ENCODE measurements at places on chromosomes 11 and 22.

GRCh38 chr11:69954756-69955155, 123.4 kb upstream of the ANO1 start:
- DNase-seq = no peak

- peak; percentile 66 for DNase-seq
Measured at GRCh38 chr11:15837901-15838489, 518.4 kb downstream of the SOX6 start.

- peak; percentile 33 for DNase-seq
Measured at GRCh38 chr22:46007848-46008261, 30.9 kb upstream of the WNT7B start.

DNA sequence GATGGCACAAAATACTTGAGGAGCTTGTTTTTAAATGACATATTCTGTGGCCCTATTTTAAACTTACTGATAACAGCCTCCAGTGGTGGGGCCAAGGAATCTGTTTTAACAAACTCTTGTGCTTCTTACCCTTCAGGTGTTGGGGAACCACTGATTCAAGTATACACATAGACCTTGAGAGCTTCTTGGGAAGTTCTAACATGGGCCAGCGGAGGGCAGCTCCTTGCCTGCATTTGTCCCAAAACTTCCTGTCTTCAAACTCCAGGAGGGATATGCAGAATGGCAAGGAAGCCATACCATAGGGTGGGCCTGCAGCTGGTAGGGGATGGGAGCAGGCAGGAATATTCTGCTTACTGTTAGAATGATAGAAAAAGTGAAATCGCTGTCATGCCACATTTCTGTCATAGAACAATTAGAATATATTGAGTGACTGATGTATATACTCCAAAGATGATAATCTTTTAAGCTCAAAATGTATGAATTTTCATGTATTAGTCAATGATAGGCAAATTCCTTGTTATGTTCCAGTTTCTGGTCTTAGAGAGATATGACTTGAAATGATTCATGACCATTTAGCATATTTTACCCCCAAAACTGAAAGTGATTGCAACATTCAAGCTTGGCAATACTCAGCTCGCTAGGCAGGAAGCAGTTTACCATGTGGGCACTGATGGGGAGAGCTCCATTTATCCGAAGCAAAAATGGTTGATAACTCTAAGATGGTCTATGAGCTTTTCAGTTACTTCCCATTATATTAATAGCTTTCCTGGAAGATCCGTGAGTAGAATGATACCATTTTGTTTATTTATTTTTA, 9.2 kb downstream of the EXT2 start:
- no peak for DNase-seq

DNA sequence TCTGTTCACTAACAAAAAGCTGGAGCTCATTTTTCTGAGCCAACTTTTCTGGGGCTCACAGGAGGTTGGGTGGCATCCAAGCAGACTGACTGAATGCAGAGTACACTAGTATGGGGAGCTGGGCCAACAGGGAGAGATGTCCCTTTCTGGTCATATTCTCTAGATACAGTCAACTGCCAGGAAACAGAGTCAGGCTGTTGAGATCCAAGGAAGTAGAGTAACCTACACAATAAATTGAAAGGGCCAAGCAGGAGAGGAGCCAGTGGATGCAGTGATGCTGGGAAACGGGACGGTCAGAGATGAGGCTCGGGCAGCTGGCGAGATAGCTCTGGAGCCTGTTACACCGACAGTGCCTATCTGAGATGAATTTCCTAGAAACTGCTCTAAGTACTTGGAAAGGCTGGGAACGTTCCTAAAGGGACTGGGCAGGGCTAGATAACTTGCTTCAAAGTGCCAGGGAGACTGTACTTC, 71.1 kb downstream of the LARGE2 start:
- no peak for DNase-seq

GRCh38 chr11:79042824-79043223, 398.0 kb downstream of the TENM4 start:
- no peak for DNase-seq

DNA sequence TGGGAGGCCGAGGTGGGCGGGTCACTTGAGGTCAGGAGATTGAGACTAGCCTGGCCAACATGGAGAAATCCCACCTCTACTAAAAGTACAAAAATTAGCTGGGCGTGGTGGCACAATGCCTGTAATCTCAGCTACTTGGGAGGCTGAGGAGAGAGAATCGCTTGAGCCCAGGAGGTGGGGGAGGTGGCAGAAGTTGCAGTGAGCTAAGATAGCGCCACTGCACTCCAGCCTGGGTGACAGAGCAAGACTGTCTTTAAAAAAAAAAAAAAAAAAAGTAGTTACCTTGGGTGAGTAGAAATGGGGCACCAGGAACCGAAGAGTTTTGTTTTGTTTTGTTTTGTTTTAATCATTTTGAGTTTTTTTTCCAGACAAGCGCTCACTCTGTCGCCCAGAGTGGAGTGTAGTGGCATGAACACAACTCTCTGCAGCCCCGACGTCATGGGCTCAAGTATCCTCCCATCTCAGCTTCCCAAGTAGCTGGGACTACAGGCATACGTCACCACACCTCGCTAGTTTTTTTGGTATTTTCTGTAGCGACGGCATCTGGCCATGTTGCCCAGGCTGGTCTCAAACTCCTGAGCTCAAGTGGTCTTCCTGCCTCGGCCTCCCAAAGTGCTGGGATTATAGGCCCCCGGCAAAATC, 15.8 kb downstream of the THAP12 start:
- DNase-seq = no peak

- peak; percentile 91 for DNase-seq
Measured at GRCh38 chr11:99370549-99371216, 349.9 kb downstream of the CNTN5 start.

- peak; percentile 72 for DNase-seq
Measured at GRCh38 chr11:6505577-6506240, 8.6 kb downstream of the DNHD1 start.

GRCh38 chr11:126229858-126230540, 18.4 kb downstream of the FAM118B start:
- no peak for DNase-seq

DNA sequence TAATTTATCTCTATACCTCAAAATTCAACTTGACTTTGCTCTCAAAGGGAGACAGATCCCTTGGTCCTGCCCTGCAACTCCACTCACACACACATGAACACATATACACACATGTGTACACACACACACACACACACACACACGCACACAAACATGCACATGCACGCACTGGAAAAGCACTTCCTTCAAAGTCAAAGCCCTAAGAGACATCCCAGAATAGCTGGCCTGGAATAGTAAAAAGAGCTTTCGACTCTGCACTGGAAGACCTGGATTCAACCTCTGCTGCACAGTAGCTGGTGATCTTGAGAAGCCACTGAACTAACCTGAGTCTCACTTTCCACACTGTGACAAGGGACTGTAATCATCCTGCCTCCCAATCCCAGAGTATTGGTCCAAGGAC, 26.8 kb downstream of the TENM4 start:
- no peak for DNase-seq

GRCh38 chr11:36890841-36891240, 292.8 kb upstream of the RAG2 start:
- no peak for DNase-seq
